Gastroesophageal sphincter (tissue), 4 donors: ENCODE measurements at places on chromosomes 7 and 10.

DNA sequence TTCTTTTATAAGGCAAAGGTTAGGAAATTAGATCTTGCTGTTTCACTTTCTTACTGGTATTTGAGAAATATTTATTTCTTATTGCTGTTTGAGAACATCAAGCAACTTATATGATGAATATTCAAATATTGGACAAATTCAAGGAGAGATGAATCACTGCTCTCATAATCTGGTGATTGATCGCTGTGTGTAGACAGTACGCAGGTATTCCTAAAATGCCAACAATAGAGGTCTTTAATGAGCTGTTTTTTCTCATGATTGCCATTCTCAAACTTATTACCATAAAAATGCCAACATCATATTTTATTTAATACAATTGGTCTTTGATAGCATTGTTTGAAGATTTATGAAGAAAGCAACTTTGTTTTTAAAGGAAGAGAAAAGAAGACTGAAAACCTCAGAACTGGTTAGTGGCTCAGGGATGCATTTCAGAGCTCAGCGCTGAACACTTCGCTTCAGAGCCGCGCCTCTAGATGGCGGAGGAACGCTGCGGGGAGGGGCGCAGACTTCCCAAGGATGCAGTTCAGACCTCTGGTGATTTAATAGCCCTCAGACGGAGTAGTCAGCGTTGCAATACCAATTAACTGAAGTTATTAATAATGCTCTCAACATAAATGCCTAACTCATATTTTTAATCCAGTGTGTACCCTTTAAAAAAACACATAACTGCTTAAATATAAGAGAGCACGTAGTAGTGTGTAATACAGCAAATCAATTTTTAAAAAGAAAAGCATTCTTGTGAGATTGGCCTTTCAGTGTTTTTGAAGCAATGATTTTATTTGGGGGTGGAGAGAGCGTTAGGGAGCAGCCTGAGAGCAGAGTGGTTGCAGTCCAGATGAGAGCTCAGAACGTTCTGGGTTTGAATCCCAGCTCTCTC lies 38.5 kb upstream of the STEAP4 start:
- H3K4me1 ChIP-seq, result no peaks in the 10 kb centered on the region
- H3K4me3 ChIP-seq, result no peak overlapping the region
- no peak overlapping the region for H3K27ac ChIP-seq
- H3K27me3 ChIP-seq, result peaks cover 5% of the 10 kb centered on the region

DNA sequence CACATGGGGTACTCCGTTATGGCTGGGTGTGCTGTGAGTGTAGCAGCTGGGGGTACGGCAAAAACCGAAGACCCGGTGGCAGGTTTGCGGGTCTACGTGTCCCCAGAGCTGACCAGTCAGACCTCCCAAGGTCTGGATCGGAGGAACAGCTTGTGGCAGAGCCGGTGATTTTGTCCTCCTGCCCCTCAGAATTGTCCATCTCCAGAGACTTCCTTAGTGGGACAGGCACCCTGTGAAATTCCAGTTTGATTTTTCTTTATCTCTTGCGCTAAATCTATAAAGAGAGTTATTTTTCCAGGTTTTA lies 1.0 kb downstream of the EIF3B start:
- no peaks in the 10 kb centered on the region for H3K4me1 ChIP-seq
- H3K36me3 ChIP-seq, result peaks cover 20% of the 10 kb centered on the region
- no peak for ATAC-seq
- H3K27me3 ChIP-seq, result no peaks in the 10 kb centered on the region
- H3K27ac ChIP-seq, result peak overlapping the region; percentile 98

- H3K36me3 ChIP-seq, result no peaks in the 10 kb centered on the region
- H3K4me1 ChIP-seq, result peaks cover 5% of the 10 kb centered on the region
Measured at GRCh38 chr10:89215511-89215910, 8.4 kb upstream of the CH25H start.

GRCh38 chr7:37956791-37957190 lies 36.4 kb downstream of the EPDR1 start:
- H3K36me3 ChIP-seq, result no peaks in the 10 kb centered on the region
- H3K27ac ChIP-seq, result no peak overlapping the region
- ATAC-seq, result no peak

GRCh38 chr10:97234400-97234799 lies 48.6 kb upstream of the SLIT1 start:
- H3K27ac ChIP-seq, result no peak overlapping the region
- H3K4me3 ChIP-seq, result no peak overlapping the region
- H3K36me3 ChIP-seq, result peaks cover 4% of the 10 kb centered on the region
- ATAC-seq, result no peak

GRCh38 chr10:79610601-79611191 lies at the start of gene SFTPA1:
TSS of gene SFTPA1 (plus strand) at chr10:79610939. CDS start at chr10:79611826, 887 bp downstream.
- no peaks in the 10 kb centered on the region for H3K27me3 ChIP-seq
- no peak within 1 kb of the TSS for H3K27ac ChIP-seq
- no peaks in the 10 kb centered on the region for H3K4me1 ChIP-seq
- H3K4me3 ChIP-seq, result no peak within 1 kb of the TSS
- no peak for ATAC-seq
- H3K36me3 ChIP-seq, result no peaks in the 10 kb centered on the region

- no peaks in the 10 kb centered on the region for H3K4me1 ChIP-seq
- H3K4me3 ChIP-seq, result no peak overlapping the region
Measured at GRCh38 chr7:9200626-9201025, 767.2 kb downstream of the NXPH1 start.

- H3K36me3 ChIP-seq, result no peaks in the 10 kb centered on the region
- H3K27ac ChIP-seq, result no peak overlapping the region
Measured at GRCh38 chr7:151838861-151839381, 38.0 kb downstream of the PRKAG2 start.

- no peaks in the 10 kb centered on the region for H3K4me1 ChIP-seq
- no peak for ATAC-seq
- H3K36me3 ChIP-seq, result peaks cover 6% of the 10 kb centered on the region
- no peak overlapping the region for H3K27ac ChIP-seq
- no peaks in the 10 kb centered on the region for H3K27me3 ChIP-seq
Measured at GRCh38 chr10:251982-252582, 116.8 kb downstream of the ZMYND11 start.

- H3K4me3 ChIP-seq, result no peak overlapping the region
- peaks cover 37% of the 10 kb centered on the region for H3K27me3 ChIP-seq
- H3K36me3 ChIP-seq, result no peaks in the 10 kb centered on the region
Measured at GRCh38 chr7:158264881-158265742, 322.5 kb downstream of the PTPRN2 start.
